Stromal cell of bone marrow (primary cell): ENCODE measurements at places on chromosomes 12 and 14.

- no peak for DNase-seq
Measured at GRCh38 chr12:106086696-106087095, 52.1 kb downstream of the NUAK1 start.

DNA sequence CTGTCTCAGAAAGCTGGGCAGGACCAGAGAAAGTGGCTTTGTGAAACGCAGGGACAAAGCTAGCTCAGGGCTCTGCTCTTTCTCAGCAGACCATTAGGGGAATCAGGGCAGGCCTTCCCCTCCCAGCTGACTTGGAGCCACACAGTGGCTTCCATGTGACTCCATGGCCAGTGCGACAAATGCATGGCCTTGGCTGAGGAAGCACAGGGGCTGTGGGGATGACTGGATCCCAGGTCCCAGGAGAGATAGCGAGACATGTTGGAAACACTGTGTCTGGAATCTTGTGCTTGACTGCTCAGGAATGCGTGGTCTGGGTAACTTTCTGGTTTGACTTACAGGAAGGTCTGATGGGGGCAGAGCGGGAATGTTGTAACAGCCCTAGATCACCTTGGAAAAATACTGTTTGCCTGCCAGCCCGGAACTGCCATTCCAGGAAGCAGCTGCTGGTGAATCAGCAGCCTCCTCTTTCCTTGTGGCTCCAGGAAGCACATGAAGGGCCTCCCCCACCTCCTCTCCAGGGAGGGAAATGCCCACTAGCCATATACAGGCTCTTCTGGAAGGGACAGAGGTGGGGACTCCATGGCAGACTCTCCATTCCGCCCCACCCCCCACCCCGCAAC, 133.5 kb upstream of the HIF1A start:
- DNase-seq: peak; percentile 94

GRCh38 chr12:76860256-76860655, 18.6 kb downstream of the CSRP2 start:
- no peak for DNase-seq

- DNase-seq: no peak
Measured at GRCh38 chr12:120012067-120012621, 23.1 kb downstream of the BICDL1 start.

DNA sequence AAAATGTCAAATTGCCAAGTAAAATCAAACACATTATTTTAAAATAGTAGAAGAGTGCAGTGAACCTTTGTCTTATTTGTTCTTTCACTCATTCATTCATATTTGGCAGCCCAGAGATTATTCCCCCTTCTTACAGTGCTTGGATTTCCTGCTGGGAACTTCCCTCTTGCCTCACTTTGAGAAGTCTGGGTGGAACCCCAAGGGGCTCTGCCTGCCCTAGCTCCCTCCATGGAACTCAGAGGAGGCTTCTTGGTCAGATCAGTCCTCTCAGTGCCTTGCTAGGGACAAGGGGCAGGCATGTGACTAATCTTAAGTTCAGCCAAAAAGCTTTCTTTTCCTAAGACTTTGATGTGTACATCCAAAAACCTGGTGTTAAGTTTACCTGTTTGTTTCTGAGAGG, 84.7 kb upstream of the OVCH1 start:
- DNase-seq: no peak

- no peak for DNase-seq
Measured at GRCh38 chr14:93185349-93185720, 218 bp downstream of the LYSET start.

GRCh38 chr12:125330645-125331341, 265.6 kb downstream of the AACS start:
- DNase-seq: peak; percentile 3

DNA sequence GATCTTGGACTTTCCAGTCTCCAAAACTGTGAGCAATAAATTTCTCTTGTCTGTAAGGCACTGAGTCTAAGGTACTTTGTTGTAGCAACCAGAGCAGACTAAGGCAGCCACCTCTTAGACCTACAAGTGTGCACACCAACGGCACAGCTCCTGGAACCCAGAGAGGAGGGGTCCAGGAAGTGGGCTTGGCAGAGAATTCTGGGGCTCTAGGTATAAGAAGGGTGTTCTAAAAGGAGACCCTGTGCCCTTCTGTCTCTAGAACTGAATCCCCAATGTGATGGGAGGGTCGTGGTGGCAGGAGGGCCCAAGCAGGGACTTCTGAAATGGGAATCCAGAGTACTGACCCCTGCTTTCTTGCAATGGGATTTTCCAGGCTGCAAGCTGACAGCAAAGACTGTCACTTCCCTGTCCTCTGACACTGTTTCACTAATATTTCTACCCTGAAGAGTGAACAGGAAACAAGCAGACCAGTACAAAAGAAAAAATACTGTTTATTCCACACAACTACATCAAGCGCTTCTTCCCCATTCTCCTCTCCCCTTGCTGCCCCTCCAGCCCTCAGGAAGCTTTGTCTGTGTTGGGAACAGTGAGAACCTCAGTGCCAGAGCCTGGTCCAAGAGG, 13.6 kb upstream of the TFCP2 start:
- no peak for DNase-seq

GRCh38 chr14:76320975-76321374, 55.0 kb upstream of the ESRRB start:
- DNase-seq: no peak

DNA sequence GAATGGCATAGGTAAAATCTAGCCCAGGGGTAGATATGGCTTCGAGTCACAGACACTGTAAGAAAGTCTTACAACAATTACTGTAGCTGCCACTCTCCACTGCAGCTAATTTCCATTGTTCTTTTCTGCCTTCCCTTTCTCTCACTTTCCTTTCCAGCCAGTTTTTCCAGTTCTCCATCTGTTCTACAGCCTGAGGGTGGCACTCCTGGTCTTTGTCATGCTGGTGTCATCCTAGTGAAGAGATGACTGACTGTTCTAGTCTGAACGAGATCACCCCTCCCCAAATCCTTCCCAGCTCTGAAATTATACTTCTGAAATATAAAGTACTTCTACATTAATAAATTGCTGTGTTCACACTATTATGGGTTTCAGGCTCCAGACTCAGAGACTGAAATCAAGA, 74.2 kb upstream of the CSRP2 start:
- DNase-seq: no peak

GRCh38 chr14:61225344-61225743, 55.8 kb downstream of the TMEM30B start:
- DNase-seq: no peak
